ENCODE measurements at places on chromosomes 3 and 15.

- DNase-seq: no peak
Observed at GRCh38 chr3:122969585-122970469, 57.7 kb downstream of the SEMA5B start.

DNA sequence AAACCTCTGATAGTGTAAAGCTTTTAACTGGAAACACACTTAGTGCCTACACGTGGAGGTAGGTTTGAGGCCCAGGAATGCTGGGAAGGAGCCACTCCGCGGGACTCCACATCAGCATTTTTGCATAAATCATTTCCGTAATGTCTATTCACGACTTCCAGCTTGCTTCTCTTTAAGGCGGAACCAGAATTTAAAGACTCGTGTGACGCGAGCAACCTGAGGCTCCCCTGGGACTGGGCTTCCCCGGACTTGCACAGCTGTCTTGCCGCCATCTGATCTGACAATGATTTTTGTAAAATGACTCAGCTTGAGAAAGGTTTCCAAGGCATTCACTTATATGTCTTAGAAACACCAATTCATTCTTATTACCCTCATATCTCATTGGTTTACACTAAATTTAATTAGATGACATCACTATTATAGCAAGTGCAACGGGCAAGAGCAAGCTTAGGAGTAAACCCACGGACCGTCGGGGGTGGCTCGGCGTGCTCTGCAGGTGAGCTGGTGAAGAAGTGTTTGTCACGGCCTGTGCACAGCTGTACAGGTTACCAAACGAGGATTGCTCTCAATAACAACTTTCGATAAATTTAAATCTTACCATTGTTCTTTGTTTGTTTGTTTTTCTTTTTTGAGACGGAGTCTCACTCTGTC, 95.2 kb downstream of the CHSY1 start:
- peak; percentile 77 for DNase-seq

DNA sequence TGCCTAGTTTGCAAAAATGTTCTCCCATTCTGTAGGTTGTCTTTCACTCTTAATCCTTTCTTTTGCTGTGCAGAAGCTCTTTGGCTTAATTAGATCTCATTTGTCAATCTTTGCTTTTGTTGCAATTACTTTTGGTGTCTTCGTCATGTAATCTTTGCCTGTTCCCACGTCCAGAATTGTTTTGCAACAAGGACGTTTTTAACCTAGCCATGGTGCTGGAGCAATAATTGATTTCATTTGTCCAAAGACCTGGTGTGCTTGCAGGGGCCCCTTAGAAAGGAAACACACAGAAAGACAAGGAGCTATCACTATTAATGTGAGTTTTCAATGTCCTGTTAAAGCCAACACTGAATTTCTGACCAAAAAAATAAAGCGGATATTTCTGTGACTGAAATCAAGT, 89.1 kb upstream of the GALNT15 start:
- DNase-seq: no peak

DNA sequence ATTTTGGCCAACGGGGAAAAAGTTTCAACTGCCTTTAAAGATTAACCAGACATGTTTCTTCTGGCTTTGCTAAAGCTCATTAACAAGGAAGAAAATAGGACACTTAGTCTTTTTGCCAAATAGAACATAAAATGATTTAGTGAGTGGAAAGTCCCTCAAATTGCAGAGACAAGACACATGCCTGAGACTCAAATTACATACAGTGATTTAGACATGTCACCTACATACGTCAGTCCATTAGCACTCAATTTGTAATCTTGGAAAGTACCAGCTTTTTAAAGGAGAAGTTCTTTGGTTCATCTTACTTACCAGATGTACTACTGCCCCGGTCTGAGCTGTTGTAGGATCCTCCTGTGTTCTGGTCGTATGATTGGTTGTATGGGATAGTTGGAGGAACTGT, 1134.2 kb downstream of the ROBO1 start:
- no peak for DNase-seq

- no peak for DNase-seq
Observed at GRCh38 chr3:169173231-169173630, 490.3 kb downstream of the MECOM start.

GRCh38 chr15:75131269-75131643, 70.4 kb upstream of the C15orf39 start:
- DNase-seq: no peak

- peak; percentile 48 for DNase-seq
Observed at GRCh38 chr3:56915966-56916586, 114.3 kb upstream of the ARHGEF3 start.

DNA sequence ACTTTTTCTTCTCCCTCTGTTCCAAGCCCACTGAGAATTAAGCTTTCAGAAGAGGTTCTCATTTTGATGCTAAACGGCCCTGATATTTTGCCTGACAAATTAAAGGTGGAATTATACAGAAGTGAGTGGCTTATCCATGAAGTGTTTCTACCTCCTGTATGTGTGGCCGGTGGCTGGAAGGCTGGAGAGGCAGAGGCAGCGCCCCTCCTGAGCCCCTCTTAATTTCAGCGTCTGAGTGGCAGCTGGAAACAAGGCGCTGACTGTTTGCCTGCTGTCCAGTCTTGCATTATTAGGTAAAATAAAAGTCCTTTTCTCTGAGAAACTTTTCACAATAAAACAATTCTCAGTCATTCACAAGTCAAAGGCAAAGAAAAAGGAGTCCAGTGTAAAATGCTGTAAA, 685.7 kb downstream of the MCTP2 start:
- no peak for DNase-seq

DNA sequence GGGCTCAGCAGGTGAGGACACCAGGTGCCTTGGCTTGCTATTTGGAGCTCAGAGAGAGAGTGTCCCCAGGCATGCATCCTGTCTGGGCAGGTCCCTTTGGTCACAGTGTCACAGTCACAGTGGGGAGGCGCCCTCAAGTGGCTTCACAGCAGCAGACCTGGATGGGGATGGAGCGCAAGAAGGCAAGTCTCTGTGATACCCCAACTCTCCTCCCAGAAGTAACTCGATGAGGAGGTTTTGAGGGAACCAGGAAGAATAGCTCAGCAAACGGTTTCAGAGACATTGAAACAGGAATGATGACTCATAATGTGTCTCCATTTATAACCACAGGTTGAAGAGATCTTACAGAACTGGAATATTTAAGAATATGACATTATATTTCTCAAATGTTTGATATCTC, 66.5 kb upstream of the SH3GL3 start:
- DNase-seq: peak; percentile 4

- DNase-seq: no peak
Observed at GRCh38 chr3:38552364-38552763, 56.2 kb downstream of the EXOG start.

DNA sequence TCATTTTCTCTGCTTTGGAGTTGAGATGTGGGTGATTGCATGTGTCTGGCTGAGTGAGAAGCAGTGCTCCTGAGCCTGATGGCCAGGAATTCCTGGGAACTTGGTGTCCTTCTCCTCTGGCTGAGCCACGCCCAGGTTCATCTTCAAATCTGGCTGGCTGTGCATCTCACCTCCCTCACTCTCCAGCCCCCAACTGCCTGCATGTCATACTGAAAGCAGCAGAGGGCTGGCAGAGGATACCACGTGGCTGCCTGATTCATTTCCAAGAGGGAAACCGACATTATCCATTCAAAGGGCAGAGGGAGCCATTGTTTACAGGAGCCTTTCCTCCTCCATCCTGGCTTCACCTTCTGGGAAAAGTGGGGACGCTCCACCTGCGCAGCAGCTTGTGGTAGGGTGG, 57.4 kb downstream of the ABHD5 start:
- no peak for DNase-seq

DNA sequence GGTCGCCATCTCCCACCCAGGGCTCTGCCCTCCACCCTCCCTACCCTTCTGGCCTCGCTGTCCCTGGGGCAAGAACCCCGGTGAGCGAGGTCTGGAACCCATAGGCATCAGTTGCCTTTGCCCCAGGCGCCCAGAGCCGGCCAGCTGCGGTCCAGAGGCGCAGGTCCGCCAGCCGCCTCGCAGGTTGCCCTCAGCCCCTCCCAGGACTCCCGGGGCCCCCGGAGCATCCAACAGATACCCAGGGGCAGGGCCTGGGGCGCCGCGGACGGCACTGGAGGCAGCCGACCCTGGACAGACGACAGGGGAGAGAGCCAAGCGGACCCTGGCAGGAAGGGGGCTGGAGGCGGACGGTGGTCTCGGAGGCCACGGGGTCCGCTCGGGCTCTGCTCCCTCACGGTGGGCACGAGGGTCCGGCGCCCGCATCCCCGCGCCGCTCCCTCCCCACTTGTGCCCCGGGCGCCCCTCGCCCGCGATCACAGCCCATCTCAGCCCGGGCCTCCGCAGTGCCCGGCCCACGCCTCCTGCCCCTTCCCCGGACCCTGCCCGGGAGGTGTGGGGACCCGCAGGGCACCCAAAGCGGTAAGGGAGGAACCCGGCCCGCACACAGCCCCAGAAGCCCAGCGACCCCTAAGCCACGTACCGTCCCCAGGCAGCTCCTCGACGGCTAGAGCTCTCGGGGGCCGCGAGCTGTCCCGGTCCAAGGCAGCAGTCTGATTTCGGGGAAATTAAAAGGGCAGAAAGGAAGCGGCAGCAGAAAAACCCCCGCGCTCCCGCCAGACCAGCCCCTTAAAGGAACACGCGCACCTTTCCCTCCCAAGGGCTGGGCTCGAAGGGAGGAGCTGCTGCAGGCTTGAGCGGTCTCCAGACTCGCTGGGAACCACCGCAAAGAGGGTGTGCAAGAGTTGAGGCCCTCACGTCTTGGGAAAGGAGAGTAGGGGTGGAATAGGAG, at the start of gene HAPLN3:
TSS of gene HAPLN3 (minus strand) at position 726 of the 949 bp plus-strand sequence. CDS start 8,246 bp downstream, outside the sequence.
- peak; percentile 23 for DNase-seq

DNA sequence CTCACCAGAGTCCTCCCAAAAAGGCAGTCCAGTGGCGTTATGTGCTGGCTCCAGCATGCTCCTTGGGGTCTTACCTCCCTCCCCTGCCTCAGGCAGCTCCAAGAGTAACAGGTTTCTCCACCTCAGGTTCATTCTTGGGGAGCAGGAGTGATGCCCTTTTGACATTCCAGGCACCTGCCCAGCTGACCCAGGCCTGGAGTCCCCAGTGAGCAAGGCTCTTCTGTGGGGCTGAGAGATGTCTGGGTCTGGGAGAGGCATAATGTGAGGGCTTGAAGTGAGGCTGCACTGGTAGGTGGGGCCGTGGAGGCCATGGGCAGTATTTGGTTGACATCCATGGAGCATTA, 15.3 kb downstream of the PXYLP1 start:
- DNase-seq: no peak

DNA sequence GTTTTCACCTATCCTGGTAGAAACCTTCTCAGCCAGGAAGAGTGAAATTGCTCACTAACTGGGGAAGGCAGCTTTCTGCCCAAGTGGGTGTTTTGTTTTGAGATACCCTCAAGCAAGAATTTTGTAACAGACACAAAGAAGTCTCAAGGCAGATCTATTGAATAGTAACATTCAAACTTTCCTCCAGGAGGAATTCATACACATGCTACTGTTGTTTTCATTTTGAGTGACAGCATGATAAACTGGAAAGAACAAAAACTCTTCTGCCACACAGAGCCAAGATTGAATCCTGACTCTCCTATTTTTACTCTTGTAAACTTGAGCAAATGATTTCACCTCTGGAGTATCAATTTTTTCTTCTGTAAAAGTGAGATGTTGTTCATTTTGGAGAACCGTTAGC, 54.8 kb upstream of the MBNL1 start:
- no peak for DNase-seq

GRCh38 chr15:98881526-98882520, 125.8 kb downstream of the PGPEP1L start:
- DNase-seq: no peak

DNA sequence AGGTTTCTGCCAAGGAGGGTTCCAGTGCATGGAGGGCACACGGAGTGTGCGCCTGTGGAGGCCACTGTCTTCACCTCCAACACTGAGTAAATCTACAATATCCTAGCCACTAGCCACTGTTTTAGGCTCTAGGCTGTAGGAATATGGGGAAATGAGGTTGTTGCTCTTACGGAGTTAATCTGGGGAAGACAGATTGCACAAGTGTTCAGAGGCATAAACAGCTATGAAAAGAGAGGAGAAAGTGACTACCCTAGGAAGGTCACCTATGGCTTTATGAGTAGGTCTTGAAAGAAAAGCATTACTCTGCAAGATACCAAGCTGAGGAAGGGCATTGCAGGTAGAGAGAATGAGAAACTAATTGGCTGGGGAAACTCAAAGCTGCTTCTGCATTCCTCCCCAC, 85.7 kb downstream of the CYP19A1 start:
- no peak for DNase-seq

DNA sequence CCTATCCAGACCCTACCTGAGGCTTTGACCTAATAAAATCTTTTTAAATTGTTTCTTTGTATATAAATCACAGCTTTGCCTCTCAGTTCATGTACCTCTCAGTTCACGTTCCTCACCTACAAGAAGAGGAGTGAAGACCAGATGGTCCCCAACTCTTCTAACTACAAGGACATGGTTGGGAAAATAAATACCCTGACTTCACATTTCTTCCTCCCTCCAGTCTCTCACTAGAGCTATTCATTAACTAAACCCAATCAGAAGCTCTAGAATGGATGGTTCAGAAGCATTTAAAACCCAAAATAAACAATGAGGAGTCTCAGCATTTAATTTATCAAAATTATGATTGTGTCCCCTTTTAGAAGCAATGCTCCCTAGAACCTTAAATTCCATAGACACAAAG, 97.3 kb upstream of the AGTR1 start:
- DNase-seq: no peak

GRCh38 chr15:71055461-71055860, 59.8 kb upstream of the THSD4 start:
- DNase-seq: no peak

- DNase-seq: no peak
Observed at GRCh38 chr3:10366651-10367101, 45.8 kb upstream of the SEC13 start.

DNA sequence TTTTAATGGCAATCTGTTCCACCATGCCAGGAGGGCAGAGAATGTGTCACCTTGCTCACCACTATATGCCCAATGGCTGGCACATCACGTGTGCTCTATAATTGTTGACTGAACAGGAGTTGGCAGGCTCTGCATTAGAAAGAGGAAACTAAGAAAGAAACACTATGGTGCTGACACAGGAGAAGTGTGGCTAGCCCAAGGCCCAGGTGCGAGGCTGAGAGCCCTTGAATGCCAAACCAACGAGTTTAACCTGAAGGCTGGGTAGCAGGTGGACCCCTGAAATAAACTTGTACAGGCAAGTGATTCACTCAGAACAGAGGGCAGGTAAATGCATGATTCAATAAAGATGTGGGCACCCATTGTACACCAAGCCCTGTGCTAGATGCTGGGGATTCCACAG, 2.4 kb downstream of the CHCHD4 start:
- DNase-seq: no peak

- no peak for DNase-seq
Observed at GRCh38 chr3:71956069-71956340, 171.1 kb upstream of the PROK2 start.

GRCh38 chr15:43127752-43128151, 5.6 kb upstream of the TMEM62 start:
- no peak for DNase-seq

DNA sequence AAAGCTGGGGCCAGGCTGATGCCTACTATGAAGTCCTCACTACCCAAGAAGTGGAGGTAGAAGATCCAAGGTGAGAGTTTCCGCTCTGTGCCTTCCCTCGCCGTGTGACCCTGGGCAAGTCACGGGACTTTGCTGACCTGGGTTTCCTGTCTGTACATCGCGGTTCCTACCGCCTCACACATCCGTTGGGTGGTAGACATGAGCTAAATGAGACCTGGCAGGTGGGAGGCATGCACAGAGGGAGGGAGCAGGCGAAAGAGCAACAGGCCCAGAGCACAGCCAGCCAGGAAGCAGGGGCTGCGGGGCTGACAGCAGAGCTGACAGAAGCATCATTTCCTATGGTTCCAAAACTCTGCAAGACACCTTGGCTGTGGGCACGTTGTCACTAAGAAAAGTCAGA, 157.3 kb upstream of the BHLHE40 start:
- no peak for DNase-seq

- DNase-seq: no peak
Observed at GRCh38 chr3:138474163-138474562, 39.7 kb downstream of the ESYT3 start.
